ENCODE measurements at places on chromosomes 12 and 14.
A peak's percentile ranks its signal among the peaks of the same experiment; 100 is the strongest.

- no peak for DNase-seq
These were observed 29.7 kb downstream of the BDKRB1 start for GRCh38 chr14:96285667-96286066.

DNA sequence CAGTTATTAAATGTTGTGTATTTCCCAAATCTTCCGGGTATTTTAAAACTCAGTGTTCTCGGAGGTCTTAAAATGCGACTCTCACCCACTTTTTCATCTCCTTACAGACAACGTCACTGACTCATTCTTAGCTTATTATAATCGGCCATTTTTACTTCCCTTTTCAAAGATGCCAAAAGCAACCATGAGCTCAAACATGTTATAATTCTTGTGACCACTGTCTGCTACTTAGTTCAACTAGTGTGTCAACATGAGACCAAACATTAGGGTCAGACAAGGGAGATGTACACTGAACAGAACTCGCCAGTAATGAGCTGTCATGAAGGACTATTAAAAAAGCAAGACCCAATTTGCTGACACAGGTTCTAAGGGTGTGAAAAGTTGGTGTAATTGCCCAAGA lies 4.2 kb upstream of the GRIP1 start:
- DNase-seq, result no peak

DNA sequence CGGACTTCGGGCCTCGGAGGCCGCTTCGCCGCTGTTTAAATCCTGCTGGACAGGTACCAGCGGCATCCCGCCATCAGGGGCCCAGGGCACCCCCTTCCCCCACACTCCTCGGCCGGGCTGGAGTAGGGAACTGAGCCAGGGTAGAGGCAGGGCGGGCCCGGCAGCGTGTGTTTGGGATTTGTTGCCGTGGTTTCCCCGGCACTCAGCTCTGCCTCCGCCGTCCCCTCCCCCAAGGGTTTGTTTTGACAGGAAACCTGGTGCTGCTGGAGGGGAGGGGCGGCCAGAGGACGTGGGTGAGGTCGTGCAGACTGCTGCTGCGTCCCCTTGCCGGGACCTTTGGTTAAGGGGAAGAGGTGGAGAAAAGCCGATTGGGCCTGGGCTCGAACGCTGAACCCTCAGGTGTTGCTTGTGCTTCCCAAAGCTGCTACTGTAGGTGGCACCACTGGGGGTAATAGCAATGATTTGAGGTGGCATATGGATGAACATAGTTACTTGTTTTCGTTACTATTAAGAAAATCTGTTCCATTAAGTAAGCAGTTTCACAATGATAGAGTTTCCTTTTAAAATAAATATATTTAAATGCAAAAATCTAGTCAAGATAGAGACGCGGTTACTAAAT lies 778 bp downstream of the TCP11L2 start:
- DNase-seq, result peak; percentile 93

DNA sequence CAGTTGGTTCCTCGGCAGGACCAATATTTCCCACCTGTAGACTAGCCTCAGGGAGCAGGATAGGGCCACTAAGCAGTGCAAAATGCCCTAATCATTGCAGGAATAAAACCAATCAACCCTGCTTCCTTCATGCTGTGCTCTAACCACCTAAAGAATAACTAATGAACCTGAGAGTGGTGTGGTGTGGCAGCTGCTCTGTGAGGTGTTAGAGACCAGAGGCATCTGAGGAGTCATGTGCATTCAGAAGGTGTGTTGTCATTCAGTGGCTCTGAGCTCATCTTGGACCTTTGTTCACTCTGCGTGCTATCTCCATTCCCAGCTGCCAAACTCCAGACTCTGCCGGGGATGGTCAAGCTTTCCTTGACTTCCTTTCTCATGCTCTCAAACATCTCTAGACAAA lies 136.7 kb upstream of the EGLN3 start:
- DNase-seq, result no peak

DNA sequence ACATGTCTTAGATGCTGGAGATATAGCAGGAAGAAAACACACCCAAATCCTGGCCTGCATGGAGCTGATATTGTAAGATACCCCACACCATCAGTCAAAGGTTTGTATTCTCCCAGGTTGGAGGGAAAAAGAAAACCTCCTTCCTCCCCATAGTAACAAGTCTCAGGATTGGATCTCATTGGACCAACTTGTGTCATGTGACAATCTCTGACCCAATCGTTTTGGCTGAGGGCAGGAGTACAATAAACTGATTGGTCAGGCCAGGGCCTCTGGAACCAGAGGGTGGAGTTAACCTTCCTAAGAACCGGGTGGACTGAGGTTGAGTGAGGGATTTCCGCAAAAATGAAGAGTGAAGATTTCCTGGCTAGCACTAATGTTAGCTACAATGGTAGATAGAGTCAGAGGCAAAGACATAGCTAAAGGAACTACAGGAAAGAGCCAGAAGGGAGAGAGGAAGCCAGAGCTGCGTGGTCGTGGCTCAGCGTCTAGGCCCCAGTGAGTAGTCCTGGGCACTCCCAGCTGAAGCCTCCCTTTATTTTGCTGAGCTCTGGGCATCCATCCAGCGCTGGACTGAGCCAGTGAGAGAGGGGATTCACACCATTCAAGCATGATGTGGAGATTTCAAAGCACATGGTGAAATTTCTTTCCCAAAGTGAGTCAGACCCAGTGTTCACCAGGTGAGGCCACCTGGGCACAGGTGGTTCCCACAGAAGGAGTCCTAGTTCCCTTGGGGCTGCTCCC lies 219.9 kb downstream of the AACS start:
- DNase-seq, result peak; percentile 50

DNA sequence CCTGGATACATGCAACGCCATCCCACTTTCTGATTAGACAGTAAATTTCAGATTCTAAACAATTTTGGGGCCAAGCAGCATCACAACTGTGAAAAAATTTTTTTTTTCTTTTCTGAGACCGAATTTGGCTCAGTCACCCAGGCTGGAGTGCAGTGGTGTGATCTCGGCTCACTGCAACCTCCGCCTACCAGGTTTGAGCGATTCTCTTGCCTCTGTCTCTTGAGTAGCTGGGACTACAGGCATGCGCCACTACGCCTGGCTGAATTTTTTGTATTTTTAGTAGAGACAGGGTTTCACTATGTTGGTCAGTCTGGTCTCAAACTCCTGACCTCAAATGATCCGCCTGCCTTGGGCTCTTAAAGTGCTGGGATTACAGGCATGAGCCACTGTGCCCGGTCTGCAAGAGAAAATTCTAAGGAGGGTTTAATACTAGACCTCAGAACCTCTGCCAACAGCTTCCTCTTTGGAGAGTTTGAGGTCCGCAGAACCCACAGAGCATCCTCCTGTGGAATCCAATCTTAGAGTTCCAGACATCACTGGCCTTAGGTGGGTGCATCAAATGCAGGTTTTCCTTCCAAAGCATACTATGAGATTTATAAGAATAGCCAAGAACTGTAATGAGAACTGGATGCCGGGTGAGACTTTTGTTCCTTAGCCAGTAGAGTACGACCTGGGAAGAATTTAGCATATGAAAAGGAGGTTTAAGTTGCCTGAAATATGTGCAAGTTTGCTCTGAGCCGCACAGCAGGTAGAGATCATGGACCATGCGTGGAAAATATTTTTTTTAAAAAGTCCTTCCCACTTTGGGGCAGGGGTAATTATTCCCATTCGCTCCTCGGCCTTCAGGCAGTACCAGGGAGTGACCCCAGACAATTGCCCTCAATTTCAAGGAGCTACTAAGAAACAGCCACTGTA lies 7.8 kb upstream of the PHC1 start:
- DNase-seq, result no peak

- no peak for DNase-seq
These were observed 33.0 kb upstream of the ULK1 start for GRCh38 chr12:131861261-131862083.

DNA sequence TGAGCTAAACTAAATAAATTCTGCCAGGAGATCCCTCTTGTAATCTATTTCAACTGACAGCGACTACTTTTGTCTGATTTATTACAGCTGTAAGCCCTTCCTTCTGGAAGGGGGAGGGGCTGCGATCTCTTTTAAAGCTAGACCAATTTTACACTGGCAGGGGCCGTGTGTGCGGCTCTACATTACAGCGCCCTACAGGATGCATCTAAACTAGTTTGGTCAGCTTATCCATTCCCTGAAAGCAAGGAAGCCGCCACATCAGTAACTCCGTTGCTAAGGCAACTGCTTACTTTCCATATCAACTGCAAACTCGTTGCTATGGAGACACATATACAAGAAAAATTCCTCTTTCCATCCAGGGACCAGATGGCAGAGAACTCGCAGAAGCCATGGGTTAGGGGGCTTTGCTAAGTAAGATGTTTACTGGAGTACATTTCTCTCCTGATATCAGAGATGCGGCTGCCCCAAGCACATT lies 17.4 kb downstream of the FOXN3 start:
- DNase-seq, result peak; percentile 97

GRCh38 chr14:95311752-95312151 lies 8.0 kb downstream of the CLMN start:
- DNase-seq, result peak; percentile 31

- no peak for DNase-seq
These were observed 818 bp downstream of the VPS33A start for GRCh38 chr12:122265476-122265875.

- no peak for DNase-seq
These were observed 16.1 kb downstream of the KLRF1 start for GRCh38 chr12:9843407-9843806.

DNA sequence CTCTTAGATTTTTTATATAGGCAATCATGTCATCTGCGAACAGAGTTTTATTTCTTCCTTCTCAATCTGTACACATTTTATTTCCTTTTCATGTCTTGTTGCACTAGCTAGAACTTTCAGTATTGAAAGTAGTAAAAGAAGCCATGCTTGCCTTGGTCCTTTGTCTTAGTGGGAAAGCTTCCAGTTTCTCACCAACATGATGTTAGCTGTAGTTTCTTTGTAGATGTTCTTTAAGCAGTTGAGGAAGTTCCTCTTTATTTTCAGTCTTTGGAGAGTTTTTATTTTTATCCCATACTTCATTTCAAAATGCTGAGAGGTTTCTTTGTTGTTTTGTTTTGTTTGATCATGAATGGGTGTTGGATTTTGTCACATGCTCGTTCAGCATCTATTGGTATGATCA lies 12.7 kb upstream of the RIMKLB start:
- no peak for DNase-seq
